ENCODE measurements at places on chromosomes 1 and 21.
A peak's percentile ranks its signal among the peaks of the same experiment; 100 is the strongest.

DNA sequence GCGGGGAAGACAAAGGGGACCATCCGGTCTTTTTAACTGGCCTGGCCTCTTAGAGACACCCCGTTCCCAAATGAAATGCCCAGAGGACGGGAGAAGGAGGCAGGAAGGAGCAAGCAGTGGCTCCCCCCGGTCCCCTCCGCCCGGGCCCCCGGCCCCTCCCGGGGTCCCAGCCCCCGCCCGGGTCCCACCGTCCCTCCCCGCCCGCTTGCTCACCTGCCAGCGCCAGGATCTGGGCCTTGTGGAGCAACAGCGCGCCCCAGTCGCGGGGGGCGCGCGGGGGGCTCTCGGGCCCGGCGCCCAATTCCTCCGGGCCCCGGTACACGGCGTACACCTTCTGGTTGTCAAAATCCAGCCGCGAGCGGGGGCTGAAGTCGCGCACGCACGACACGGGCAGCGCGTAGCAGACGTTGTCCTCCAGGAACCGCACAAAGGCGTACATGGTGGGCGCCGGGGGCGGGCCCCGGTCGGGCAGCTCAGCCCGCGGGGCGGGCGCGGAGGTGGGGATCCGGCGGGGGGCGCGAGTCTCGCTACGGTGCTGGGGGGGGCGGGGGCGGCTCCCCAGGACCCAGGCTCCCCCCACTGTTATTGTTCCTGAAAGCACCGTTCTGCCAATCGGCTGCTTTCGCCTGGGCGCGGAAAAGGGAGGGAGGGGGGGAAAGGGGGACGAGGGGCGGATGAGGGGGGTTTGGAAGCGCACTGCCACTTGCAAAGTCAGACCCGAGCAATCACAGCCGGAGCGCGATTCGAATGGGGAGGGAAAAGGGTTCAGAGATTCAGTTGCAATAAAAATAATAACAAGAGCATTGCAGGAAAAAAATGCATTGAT lies at the start of gene BEND5:
BEND5 (minus strand) TSS at position 499 of the 826 bp plus-strand sequence; CDS start at position 439, 60 bp downstream.
- peak; percentile 38 for DNase-seq

GRCh38 chr1:56754708-56755479 lies 64.3 kb downstream of the FYB2 start:
- DNase-seq, result no peak

GRCh38 chr1:27862004-27862403 lies 10.3 kb upstream of the THEMIS2 start:
- DNase-seq, result no peak

DNA sequence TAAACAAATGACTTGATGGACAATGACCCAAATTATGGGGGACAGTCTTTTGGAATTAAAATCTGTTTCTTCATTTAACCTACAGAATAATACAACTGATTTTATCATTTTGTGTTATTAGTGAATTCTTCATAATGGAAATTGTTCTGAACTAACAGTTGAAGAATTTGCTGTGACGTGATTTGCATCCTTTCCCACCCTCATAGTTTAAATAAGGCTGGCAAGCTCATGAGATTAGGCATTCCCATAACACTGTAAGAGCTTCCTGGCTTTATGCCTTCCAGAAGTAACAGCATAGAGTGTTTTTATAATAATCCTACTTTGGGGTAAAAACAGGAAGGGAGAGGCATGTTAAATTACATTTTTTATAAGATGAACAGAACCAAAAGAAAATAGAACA lies 95.7 kb downstream of the ATP6V1G3 start:
- no peak for DNase-seq

- no peak for DNase-seq
These were observed 22.9 kb downstream of the SAMSN1 start for GRCh38 chr21:14523234-14523633.

- no peak for DNase-seq
These were observed 37.3 kb upstream of the F3 start for GRCh38 chr1:94578856-94579255.

DNA sequence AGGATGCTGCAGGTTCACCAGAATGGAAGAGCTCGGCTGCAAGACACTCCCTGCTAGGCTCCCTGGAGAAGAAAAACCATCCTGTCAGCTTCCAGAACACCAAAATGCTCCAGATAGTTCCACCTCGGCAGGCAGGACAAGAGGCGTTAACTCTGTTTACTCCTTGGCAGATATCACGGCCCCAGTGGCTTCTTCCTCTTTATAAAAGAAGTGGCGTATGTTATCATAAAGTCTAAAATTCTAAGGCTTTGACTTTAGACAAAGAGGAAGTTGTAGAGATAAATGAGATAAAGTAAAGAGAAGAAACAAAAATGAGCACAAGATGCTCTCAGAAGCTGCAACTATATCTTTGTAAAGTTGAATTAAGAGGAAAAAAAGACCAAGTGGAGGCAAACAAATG lies 24.3 kb upstream of the MTF1 start:
- DNase-seq, result no peak

DNA sequence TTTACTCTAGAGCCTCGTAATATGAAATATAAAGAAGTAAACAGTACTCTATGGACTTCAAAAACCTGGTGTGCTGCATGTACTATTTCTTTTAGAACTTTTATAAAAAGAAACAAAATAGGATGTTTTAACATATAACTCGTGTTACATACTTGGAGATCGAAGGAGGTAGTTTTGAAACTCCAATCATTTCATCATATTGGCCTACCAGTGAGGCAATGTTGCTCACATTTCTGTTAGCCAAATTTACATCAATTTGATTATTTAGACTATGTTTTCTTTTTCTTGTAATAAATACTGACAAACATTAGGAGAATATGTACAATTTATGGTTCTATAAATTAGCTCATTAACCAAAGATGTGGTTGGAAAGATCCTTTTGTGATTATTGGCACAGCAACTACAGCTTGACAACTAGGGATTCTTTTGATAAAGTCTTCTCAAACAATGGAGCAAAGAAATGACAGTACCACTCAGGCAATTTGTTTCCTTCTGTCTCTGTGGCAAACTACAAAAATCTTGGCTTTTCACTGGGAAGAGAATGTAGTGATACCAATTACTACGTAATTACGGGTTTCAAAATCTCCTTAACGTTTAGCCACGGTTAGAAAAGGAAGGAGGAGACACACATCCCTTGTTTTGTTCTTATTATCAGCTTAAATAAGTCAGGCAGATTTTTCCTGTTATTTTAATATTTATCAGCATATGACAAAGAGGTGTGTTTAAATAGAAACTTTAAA lies 266.6 kb upstream of the SGIP1 start:
- DNase-seq, result no peak

DNA sequence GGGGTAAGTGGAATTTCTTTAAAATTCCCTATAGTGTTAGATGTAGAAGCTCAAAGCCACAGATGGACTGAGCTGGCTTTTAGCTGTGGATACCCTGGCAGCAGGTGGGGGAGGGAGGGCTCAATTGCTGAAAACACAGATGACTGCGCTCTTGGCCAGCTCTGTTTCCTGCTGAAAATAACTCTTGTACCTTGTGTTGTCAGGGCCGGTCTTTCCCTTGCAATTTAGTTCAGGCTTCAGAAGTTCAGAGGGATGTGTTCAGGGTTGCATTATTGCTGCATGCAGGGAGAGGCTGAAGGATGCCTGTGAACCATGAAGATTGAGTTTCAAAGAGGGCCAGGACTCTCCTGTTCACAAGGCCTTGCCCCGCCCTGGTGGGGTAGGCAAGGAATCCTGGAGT lies 58.1 kb upstream of the GCLM start:
- no peak for DNase-seq

- DNase-seq, result no peak
These were observed 31.1 kb downstream of the HUNK start for GRCh38 chr21:31903896-31904295.

- DNase-seq, result peak; percentile 67
These were observed 30.8 kb upstream of the ABCG1 start for GRCh38 chr21:42187976-42188653.

DNA sequence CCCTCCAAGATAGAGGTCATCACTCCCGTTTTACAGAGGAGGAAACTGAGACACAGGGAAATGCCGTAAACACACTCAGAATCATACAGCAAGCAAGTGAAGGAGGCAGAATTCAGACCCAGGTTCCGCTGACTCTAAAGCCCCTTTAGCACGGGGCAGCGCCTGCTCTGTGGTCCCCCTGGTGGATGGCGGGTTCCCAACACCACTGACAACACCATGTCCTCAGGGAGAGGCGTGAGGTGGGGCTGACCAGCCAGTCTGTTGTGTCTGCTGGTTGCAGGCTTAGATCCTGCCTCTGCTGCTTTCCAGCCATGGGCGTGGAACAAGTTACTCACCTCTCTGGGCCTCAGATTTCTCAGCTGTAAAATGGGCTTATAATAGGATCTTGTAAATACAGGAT lies 617.3 kb downstream of the MATN1 start:
- DNase-seq, result no peak

DNA sequence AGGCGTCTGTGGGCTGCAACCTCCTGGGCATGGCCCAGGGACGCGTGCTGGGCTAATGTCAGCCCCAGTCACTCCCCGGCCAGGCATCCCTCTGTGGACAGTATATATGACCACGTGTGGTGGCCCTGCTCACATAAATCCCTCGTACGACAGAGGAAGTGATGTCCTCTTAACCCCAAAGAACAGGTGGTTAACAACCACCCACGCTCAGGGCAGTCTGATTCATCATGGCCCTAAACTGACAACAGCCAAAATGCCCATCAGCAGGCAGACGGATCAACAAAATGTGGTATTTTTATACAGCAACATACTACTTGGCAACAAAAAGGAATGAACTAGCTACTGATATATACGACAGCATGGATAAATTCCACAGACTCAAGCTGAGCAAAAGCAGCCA lies 51.0 kb downstream of the ECE1 start:
- no peak for DNase-seq

GRCh38 chr1:17112496-17113236 lies 6.6 kb downstream of the PADI2 start:
- DNase-seq, result no peak

DNA sequence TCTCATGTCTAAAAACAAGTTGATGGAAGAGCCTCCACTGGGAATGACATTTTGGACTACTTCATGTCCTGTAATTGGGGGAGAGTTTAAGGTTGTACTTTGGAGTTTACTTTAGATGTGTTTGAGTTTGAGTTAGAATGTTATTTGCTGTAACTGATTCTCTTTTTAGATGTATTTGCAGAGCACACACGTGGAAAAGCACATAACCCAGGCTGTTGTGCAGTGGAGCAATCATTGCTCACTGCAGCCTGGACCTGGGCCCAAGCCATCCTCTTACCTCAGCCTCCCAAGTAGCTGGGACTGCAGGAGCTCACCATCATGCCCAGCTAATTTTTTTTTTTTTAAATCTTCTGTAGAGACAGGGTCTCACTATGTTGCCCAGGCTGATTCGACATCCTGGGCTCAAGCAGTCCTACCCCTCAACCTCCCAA lies 36.7 kb upstream of the SH3D21 start:
- DNase-seq, result no peak

- DNase-seq, result no peak
These were observed 3.4 kb downstream of the CEP85 start for GRCh38 chr1:26237230-26237966.

DNA sequence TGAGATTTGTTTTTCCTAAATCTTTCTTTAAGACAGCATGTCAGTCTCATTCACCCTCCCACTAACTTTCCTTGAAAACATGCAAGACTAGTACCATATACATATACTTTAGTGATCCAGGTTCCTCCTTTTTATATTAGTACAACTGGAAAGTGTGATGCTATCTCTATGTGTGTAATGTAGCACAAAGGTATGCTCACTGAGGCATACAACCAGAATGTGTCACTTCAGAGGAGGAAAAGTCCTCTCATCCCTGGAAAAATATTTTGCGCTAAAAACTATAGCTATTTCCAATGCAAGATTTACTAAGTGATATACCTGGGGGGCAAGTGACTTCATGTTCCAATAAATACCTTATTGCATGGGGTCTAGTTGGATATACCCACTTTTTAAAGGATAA lies 45.9 kb downstream of the BARHL2 start:
- no peak for DNase-seq

- DNase-seq, result no peak
These were observed 971 bp upstream of the GNG4 start for GRCh38 chr1:235650341-235651169.

GRCh38 chr1:65939636-65940035 lies 146.9 kb downstream of the PDE4B start:
- no peak for DNase-seq

DNA sequence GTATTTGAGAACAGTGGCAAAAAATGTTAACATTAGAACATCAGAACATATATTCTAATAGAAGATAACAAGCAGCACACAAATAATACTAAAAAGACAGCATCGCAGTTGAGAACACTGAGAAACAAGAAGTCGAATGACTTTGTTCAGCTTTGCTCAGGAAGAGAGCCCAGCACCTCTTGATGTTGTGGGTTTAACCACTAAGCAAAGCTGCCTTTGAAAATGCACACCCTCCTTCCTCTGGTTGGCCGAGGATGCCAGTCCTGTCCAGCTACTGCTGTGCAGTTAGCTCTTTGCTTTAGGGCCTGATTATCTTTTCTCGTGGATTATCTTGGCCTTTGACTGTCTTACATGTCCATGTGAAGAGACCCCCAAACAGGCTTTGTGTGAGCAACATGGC lies 60.5 kb downstream of the SPATA46 start:
- DNase-seq, result no peak

DNA sequence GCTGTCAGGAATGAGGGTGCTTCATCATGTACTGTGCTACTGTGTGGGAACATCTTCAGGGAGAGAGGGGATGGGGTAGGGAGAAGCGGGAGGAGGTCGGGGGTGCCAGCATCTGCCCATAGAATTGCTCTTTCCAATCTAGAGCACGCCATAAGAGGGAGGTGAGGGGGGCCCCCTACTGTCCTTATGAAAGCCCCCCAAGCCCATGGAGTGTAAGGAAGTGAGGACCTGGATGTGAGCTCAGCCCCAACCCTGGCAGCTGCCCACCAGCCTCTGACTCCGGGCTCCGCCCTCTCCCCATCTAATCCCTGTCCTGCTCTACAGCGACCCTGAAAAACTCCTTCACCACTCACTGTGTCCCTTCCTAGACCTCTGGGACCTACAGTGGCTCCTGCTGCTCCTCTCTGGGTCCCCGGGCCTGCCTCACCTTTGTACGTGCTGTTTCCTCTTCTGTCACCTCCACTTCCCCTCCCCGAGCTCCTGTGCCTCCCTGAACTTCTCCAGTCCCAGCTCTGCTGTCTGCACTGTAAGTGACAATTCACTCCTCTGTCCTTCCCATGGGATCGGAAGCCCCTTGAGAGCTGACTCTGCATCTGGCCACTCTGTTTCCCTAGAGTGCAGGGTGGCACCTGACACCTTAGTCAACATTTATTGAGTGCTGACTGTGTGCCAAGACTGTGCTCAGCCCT lies 269.4 kb downstream of the PTPRU start:
- DNase-seq, result no peak

- DNase-seq, result no peak
These were observed 21.6 kb upstream of the PTP4A2 start for GRCh38 chr1:31959521-31960340.

DNA sequence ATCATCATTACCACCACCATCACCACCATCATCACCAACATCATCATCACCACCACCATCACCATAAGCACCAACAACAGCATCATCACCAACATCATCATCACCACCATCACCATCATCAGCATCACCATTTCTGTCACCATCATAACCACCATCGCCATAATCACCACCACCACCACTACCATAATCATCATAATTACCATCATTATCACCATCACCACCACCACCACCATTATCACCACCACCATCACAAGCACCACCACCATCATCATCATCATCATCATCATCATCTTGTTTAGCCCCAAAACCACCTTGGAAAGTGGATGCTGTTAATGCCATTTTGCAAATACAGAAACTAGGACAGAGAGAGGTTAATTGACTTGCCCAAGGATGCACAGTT lies 22.5 kb downstream of the CAMK2N1 start:
- no peak for DNase-seq

GRCh38 chr1:72018562-72018961 lies 263.8 kb downstream of the NEGR1 start:
- no peak for DNase-seq

- no peak for DNase-seq
These were observed 94.7 kb upstream of the TARDBP start for GRCh38 chr1:10917513-10918454.

All from stimulated activated CD8-positive, alpha-beta memory T cell treated with anti-CD3 and anti-CD28 coated beads, Interleukin-2, amount 100 ng/mL, for 1 hour (primary cell).